ENCODE measurements at places on chromosomes 1 and 21.

- no peak overlapping the region for H3K27ac ChIP-seq
- peaks cover 8% of the 10 kb centered on the region for H3K4me1 ChIP-seq
- no peaks in the 10 kb centered on the region for H3K27me3 ChIP-seq
- H3K4me3 ChIP-seq, result no peak overlapping the region
Measured at GRCh38 chr1:172215006-172215405, 205.5 kb upstream of the C1orf105 start.

- peaks cover 53% of the 10 kb centered on the region for H3K4me1 ChIP-seq
- H3K36me3 ChIP-seq, result peaks cover 7% of the 10 kb centered on the region
- H3K27ac ChIP-seq, result peak overlapping the region; percentile 76
- H3K27me3 ChIP-seq, result no peaks in the 10 kb centered on the region
Measured at GRCh38 chr1:224433041-224433691, 1.4 kb downstream of the WDR26 start.

GRCh38 chr1:225544263-225544662, 108.7 kb downstream of the ENAH start:
- DNase-seq, result no peak
- peaks cover 3% of the 10 kb centered on the region for H3K4me1 ChIP-seq
- no peaks in the 10 kb centered on the region for H3K36me3 ChIP-seq
- H3K27ac ChIP-seq, result no peak overlapping the region
- H3K27me3 ChIP-seq, result no peaks in the 10 kb centered on the region

DNA sequence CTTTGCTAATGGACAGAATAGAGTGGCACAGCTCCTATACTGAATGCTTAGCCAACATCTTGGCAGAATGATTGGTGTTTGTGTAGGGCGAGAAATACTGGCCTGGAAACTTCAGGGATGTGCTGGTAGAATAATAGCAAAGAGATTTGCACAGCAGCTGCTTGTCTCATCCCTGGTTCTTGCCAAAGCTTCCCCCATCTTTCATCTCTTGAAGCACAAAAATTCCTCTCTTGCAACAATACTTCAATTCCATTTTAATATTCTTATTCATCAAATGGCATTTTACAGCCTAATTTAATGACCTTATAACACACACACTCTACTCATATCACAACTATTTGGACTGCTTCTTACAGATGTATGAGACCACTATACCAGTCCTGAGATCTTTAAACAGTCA, 37.7 kb downstream of the LHX8 start:
- no peaks in the 10 kb centered on the region for H3K27me3 ChIP-seq

GRCh38 chr1:2312160-2312514, 79.2 kb downstream of the MORN1 start:
- peaks cover 18% of the 10 kb centered on the region for H3K36me3 ChIP-seq
- no peaks in the 10 kb centered on the region for H3K27me3 ChIP-seq
- H3K4me3 ChIP-seq, result no peak overlapping the region
- H3K4me1 ChIP-seq, result peaks cover 54% of the 10 kb centered on the region
- no peak for DNase-seq
- no peak overlapping the region for H3K27ac ChIP-seq

GRCh38 chr1:58155418-58156123, 391.0 kb downstream of the OMA1 start:
- H3K27ac ChIP-seq, result no peak overlapping the region
- H3K27me3 ChIP-seq, result no peaks in the 10 kb centered on the region
- H3K4me3 ChIP-seq, result no peak overlapping the region
- H3K4me1 ChIP-seq, result no peaks in the 10 kb centered on the region
